Activated CD8-positive, alpha-beta T cell treated with anti-CD3 and anti-CD28 coated beads, Interleukin-2, amount 10 ng/mL, durations not matched to agents 7 days and 5 days (primary cell): ENCODE measurements at places on chromosomes 16 and 17. TPM values are rescaled to one million over a fixed set of nuclear protein-coding genes. Genes with fewer than 3 reads are reported as not detected.
A peak's percentile ranks its signal among the peaks of the same experiment; 100 is the strongest.

GRCh38 chr16:64865069-64865696, 256.7 kb downstream of the CDH11 start:
- no peak for DNase-seq

The GUCY2D gene
- not detected for total RNA-seq

DNA sequence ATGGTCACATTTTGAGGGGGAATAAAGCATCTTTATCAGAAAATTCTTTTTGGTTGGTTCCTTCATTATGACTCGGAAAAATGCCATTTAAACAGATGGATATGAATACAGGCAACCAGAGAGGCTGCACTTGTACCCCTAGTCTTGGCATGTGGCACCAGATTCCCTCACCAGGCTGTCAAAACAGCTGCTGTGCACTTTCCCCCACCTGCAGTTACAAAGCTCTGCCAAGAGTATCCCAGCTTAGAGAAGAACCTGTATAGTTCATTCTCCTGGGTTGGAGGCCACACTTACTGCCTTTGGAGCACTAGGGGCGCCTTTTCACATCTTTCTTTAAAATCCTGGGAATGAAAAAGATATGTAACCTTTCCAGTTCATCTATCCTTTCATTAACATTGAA, 190.3 kb downstream of the KIF2B start:
- DNase-seq: no peak

GRCh38 chr16:72963533-72964315, 84.2 kb downstream of the ZFHX3 start:
- DNase-seq: no peak

- peak; percentile 17 for DNase-seq
Observed at GRCh38 chr16:58518083-58518979, 3.0 kb downstream of the SETD6 start.

- no peak for DNase-seq
Observed at GRCh38 chr16:85465328-85466303, 147.5 kb upstream of the GSE1 start.

DNA sequence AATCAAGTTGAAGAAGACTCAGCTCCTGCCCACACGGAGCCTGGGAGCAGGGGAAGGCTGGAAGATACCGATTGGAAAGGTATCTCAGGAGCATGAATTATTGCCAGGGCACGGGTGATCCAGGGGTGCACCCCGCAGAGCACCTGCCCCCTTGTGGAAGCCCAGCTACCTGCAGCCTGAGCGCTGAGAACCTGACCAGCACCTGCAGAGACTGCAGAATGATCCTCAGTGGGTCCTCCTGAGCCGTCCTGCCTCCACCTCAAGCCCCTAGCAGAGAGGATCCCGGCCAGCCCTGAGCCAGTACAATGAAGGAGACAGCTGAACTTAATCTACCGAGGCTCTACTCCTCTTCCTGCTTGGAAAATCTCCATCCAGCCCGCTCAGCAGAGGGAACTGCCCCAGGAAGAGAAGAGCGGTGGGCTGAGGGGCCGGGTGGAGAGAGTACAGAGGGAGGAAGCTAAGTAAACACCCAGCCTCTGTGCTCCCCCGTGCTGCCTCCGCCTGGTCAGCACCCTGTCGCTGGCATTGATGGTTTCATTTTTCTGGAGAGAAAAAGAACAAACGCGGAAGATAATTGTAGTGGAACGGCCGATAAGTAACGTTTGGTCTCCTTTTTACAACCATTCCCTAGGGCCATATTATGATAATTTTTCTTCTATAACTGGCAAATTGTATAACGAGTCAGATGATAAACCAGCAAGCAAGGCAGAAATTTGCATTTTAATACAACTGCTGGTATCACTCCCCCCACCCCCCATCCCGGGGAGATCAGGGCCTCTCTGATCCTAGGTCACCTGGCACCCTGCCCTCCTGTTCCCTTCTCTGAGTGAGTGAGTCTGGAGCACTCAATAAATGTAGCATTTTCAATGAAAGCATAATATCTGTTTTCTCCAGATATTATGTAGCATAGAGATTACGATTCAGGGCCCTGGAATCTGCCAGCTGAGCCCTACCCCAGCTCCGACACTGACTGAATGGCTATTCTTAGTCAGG, 204.5 kb upstream of the RPL38 start:
- DNase-seq: peak; percentile 70

DNA sequence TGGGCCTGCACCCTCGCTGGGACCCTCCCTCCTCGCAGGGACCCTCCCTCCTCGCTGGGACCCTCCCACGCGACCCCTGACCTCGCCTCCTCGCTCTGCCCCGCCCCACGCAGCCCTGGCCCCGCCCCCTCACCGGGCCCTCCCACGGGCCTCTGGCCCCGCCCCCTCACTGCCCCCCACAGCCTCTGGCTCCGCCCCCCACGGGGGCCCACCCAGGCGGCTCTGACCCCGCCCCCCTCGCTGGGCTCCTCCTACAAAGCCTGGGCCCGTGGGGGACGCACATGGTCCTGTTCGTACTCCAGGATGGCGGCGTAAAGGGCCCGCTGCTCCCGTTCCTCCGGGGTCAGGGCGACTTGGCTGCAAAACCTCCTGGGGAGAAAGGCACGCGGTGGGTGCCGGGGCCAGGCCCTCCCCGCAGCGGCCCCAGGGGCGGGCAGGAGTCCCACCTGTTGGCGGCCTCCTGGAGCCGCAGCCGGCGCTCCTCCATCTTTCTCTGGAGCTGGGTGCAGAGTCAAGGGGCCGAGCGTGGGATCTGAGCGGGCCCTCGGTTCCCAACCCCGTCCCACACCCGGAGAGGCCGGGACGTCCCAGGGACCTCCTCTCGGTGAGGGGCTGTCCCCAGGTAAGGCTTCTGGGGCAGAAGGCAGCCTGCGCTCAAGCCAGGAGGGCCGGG, 9.0 kb downstream of the VPS9D1 start:
- DNase-seq: peak; percentile 80

DNA sequence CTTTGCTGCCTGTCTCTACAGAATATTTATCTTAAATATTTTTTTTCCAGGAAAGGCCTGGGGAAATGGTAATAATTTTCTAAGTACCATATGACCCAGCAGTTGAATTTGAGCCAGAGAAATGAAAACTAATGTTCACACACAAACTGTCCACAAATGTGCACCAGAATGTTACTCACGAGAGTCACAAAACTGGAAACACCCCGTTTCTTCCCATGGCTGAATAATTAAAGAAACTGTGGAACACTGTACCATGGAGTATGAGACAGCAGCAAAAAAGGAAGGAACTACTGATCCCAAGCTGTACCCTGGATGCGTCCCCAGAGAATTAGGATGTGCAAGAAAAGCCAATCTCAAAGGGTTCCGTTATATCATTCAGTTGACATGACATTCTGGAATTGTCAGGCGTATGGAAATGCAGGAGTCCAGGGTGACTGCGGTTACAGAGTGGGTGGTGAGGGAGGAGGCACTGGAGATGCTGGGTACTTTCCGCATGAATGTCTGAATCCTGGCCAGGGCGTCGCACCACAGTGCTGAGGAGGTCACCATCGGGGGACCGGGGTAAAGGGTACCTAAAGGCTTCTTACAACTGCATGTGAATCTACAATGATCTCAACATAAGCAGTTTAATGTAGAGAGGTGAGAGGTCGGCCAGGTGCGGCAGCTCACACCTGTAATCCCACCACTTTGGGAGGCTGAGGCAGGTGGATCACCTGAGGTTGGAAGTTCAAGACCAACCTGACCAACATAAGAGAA, 34.5 kb downstream of the USP22 start:
- no peak for DNase-seq

DNA sequence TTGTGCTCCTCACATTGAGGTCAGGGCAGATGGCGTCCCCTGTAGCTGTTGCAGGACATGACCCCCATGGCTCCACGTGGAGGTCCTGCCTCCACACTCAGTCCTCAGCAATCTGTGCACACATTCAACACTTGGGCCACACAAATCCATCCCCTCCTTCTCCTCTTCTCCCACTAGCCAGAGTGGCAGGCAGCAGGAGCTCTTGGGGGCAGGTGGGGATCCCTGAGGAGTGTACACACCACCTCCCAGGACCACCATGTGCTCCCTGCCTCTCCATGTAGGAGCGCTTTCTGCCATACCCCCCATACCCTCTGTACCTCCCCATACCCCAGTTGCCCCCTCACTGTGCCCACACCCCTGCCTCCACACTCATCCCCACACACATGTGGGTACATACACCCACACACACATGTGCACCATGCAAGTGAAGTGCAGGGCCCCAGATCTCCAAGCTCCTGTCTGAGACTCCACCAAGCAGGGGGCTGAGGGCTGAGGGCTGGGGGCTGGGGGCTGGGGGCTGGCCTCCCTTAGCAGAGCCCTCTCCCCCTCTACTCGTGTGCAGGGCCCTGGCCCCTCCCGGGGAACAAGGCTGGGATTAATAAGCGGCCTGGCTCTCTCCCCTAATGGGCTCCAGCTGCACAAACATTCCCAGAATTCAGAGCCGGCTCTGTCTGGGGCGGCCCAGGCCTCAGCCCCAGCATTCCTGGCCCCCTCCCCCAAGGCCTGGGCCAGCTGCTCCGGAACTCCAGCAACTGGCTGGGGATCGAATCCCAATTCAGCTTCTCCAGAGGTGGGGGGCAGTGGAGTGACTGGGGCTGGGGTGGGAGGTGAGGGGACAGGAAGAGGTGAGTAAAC, 48.2 kb upstream of the MEIOC start:
- no peak for DNase-seq

GRCh38 chr17:48299760-48300159, 130.3 kb downstream of the SKAP1 start:
- DNase-seq: no peak

The KCTD19 gene
- 0.65 TPM for total RNA-seq

- DNase-seq: no peak
Observed at GRCh38 chr16:425740-426114, 278 bp downstream of the RAB11FIP3 start.

The INCA1 gene
- total RNA-seq: 0.29 TPM

DNA sequence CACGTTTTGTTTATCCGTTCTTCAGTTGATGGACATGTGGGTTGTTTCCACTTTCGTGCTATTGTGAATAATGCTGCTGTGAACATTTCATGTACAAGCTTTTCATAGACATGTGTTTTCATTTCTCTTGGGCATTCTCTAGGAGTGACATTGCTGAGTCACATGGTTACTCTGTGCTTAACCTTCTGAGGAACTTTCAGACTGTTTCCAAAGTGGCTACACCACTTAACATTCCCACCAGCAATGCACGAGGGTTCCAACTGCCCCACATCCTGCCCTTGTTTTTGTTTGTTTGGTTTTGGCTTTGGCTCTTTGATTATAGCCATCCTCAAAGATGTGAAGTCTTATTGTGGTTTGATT, 14.2 kb upstream of the PEMT start:
- no peak for DNase-seq

DNA sequence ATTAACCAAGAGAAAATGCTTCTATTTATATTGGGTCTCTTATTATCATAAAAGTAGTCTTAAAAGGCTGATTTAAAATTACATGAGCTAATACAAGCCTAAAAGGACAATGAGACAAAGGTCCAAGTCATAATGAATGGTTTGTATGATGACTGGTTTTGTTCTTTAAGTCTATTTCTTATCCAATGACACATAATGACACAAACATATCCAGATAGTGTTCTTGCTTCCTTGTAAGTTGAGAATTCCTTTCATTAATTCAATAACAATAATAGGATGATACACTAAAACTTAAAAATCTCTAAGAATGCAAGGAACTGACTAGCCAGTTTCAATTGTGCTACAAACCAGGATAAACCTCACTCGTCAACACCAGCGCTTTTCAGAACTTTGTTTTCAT, 244.1 kb downstream of the CEP112 start:
- no peak for DNase-seq

The GPRC5C gene
- not detected for total RNA-seq

- DNase-seq: no peak
Observed at GRCh38 chr17:47937941-47938340, 3.4 kb upstream of the PNPO start.

- DNase-seq: no peak
Observed at GRCh38 chr17:72445055-72445991, 324.5 kb downstream of the SOX9 start.

The PRR35 gene
- total RNA-seq: not detected

The ATPAF2 gene
- 23.9 TPM for total RNA-seq

The HS3ST3A1 gene
- total RNA-seq: not detected

The GNAO1 gene
- total RNA-seq: 2.7 TPM

The ABCA5 gene
- 11.1 TPM for total RNA-seq

The NME3 gene
- total RNA-seq: 41.3 TPM

The TEKT1 gene
- total RNA-seq: not detected

The KRTAP16-1 gene
- total RNA-seq: not detected

- DNase-seq: no peak
Observed at GRCh38 chr16:64830653-64831052, 291.2 kb downstream of the CDH11 start.

DNA sequence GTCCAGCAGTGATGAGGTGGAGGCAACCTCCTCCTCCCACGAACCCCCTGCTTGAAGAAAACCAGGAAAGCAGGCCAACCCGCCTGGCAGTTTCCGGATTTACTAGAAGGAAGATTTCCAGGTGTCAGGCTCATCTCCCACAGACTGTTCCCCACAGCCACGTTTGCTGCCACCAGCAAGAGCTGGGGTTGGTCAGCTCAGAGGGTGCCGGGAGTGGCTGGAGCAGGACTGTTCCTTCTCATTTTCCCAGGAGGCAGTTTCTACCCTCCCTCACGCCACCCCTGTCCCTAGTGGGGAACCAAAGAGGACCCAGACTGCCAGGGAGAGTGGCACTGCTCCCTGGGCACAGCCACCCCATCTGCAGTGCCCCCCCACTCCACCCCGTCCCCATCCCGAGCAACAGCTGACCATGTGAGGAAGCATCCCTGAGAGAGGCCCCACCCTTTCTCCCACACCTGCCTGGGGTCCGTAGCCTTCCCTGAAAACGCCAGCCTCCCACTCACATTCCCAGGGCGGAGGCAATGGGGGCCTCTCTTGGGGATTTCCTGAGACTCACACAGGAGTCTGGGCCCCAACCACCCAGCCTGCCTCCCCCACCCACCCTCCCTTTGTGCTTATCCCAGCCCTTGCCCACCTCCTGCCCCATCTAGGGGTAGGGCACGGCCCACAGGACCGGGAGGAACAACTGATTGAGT, 5.9 kb downstream of the KRT17 start:
- DNase-seq: no peak

DNA sequence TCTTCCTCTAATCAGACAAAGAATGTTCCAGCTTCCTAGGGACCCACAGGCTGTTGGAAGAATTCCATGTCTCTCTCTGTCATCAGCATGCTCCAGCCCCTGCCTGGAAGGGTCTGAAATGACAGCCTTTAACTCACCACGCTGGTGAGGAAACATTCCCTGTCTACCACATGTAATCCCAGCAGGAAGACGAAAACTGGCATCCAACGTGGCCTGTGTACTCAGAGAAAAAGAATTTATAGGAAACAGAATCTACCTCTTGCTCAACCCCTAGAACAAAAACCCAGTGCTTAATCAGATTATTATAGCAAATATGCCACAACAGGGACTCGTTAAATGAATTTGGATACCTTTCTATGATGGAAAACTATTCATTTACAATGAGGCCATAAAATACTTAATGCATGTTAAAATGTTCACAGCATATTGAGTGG, 147.3 kb upstream of the FOXF1 start:
- no peak for DNase-seq

The CACNG3 gene
- total RNA-seq: not detected

The FBXW10 gene
- total RNA-seq: not detected

- peak; percentile 97 for DNase-seq
Observed at GRCh38 chr17:17591355-17592298, at the start of gene PEMT. TSS of gene PEMT (minus strand) at chr17:17591708. CDS start at chr17:17591626, 82 bp downstream.

The KRTAP3-2 gene
- not detected for total RNA-seq

GRCh38 chr17:4500191-4500571, 1.5 kb downstream of the SPNS2 start:
- DNase-seq: no peak

GRCh38 chr16:5228369-5228768, 130.8 kb upstream of the EEF2KMT start:
- no peak for DNase-seq

- no peak for DNase-seq
Observed at GRCh38 chr16:87133966-87134627, 183.1 kb downstream of the C16orf95 start.

GRCh38 chr16:1444730-1445517, 568 bp upstream of the CCDC154 start:
- DNase-seq: no peak

The CMTM2 gene
- 0.68 TPM for total RNA-seq
